ENCODE measurements at places on chromosomes 1 and 21.

GRCh38 chr1:198096390-198096789, 60.4 kb upstream of the NEK7 start:
- no peak for DNase-seq

GRCh38 chr1:109298666-109299557, 7.9 kb downstream of the MYBPHL start:
- DNase-seq: peak; percentile 42

- DNase-seq: peak; percentile 15
Measured at GRCh38 chr1:159000625-159001024, 9.1 kb upstream of the IFI16 start.

DNA sequence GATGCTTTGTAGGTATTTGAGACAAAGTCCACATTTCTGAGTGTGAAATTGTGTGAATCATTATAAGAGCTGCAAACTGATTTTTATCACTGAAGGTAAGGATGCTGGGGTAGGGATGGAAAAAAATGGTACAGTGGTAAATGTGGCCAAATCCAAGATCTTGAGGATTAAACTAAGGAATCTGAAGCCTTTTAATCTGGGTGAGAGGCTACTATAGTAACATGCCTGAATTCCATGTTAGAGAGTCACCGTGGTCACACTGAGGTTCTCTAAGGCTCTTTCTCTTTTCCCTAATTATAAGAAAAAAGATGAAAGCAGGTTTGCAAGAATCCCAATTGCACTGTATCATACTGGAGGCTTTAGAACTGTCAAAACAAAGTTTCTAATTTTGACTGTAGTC, 17.6 kb downstream of the PTGER3 start:
- no peak for DNase-seq

DNA sequence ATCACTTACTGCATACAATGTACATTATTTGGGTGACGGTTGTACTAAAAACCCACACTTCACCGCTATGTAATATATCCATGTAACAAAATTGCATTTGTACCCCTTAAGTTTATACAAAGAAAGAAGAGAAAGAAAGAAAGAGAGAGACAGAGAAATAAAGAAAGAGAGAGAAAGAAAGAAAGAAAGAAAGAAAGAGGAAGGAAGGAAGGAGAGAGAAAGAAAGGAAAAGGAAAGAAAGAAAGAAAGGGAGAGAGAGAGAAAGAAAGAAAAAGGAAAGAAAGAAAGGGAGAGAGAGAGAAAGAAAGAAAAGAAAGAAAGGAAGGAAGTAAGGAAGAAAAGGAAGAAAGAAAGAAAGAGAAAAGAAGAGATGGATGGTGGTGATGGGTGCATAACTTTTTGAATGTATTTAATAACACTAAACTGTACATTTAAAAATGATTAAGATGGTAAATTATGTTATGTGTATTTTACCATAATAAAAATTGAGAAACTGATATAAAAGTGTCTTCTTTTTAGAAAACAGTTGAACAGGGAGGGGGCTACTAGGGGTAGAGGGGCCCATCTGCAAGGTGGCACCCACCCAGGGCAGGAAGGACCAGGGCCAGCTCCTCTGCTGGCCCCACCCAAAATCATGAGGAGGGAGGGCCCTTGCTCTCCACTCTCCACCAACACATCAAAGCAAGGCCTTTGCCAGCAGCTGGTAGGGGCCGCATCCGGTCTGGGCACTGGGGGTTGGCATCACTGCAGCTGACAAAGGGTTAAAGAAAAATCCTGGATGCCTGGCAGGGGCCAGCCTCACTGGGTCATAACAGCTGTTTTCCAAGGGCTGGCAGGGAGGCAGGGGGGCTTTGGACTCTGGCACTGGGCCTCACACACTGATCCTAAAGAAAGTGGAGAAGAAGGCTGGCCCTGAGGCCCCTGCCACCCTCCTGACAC, 153.9 kb upstream of the EDN2 start:
- no peak for DNase-seq

DNA sequence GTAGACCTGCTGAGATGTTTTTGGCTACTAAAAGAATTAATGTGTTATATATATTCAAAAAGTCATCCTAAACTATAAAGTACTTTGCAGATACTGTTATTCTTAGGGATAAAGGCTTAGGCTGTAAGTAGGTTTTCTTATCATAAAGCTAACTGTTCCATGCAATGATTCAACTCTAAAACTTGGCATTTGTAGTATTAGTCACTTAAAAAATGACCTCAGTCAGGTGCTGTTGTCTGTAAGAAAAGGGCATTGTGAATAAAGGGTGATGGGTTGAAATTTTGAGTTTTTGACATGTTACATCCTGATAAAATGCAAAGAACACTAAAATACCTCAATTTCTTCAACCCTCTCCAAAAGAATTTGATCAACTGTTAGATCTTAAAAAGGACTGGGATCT, 32.9 kb downstream of the ADCY10 start:
- DNase-seq: no peak

GRCh38 chr1:176638713-176639526, 175.9 kb downstream of the PAPPA2 start:
- DNase-seq: no peak

DNA sequence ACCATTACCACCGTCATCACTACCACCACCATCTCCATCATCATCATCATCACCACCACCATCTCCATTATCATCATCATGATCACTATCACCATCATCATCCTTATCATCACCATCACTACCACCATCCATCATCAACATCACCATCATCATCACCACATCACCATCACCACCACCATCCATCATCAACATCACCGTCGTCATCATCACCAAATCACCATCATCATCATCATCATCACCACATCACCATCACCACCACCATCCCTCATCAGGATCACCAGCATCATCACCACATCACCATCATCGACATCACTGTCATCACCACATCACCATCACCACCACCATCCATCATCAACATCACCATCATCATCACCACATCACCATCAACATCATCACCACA, 203.0 kb upstream of the VAMP3 start:
- DNase-seq: no peak

DNA sequence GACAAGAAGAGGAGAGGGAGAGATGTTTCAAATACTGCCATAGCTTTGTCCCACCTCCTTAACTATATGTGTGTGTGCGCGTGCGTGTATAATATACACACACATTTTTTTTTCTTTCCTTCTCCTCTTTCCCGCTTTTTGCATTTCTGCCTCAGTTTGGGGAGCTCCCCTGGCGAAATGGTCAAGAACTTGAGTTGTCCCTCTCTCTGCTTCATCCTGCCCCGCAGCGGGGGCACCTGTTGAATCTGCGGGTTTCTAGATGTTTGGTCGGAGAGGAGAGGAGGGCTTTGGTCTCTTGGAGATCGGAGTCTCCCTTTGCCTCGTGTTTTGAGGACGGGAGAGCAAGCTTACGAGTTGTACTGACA, 504 bp downstream of the SCCPDH start:
- peak; percentile 34 for DNase-seq

GRCh38 chr1:183234660-183235476, 48.8 kb downstream of the LAMC2 start:
- peak; percentile 22 for DNase-seq

GRCh38 chr1:49351768-49352167, 575.1 kb upstream of the BEND5 start:
- no peak for DNase-seq
